ENCODE measurements at places on chromosomes 11 and 22. TPM values are rescaled to one million over a fixed set of nuclear protein-coding genes. Genes with fewer than 3 reads are reported as not detected.

The MS4A6A gene
- total RNA-seq: not detected

The FAM180B gene
- total RNA-seq: not detected

The DSCAML1 gene
- not detected for total RNA-seq

The SMC1B gene
- total RNA-seq: not detected

The CCDC179 gene
- total RNA-seq: not detected

The NTM gene
- 4.8 TPM for total RNA-seq

The SCARF2 gene
- 25.9 TPM for total RNA-seq

The MCM5 gene
- 87.1 TPM for total RNA-seq

The IL17REL gene
- total RNA-seq: not detected

The RFPL2 gene
- total RNA-seq: not detected

The DKK3 gene
- total RNA-seq: 211 TPM

The JAML gene
- total RNA-seq: not detected

The FGF19 gene
- total RNA-seq: not detected

The SLC35E4 gene
- total RNA-seq: 10.5 TPM

The RIMBP3B gene
- not detected for total RNA-seq

The TUBA8 gene
- total RNA-seq: not detected

The SAA4 gene
- total RNA-seq: not detected

The MMP3 gene
- total RNA-seq: 0.29 TPM

The CCDC188 gene
- 1.4 TPM for total RNA-seq

The P2RX6 gene
- not detected for total RNA-seq

The CNTN5 gene
- total RNA-seq: not detected

The CRACR2B gene
- total RNA-seq: 2.9 TPM

The NXPE2 gene
- total RNA-seq: not detected

The AMPD3 gene
- total RNA-seq: 5.8 TPM

The LMO2 gene
- not detected for total RNA-seq

The MAP6 gene
- total RNA-seq: 0.89 TPM

Data from myometrial cell (primary cell).